ENCODE measurements at places on chromosomes 5 and 9. TPM values are rescaled to one million over a fixed set of nuclear protein-coding genes. Genes with fewer than 3 reads are reported as not detected.

Gene KIF4B
- total RNA-seq: not detected

Gene FOXD4L4
- 0.07 TPM for total RNA-seq

Gene MOCS2
- 50.1 TPM for total RNA-seq

Gene HEMGN
- total RNA-seq: not detected

Gene TAF1L
- total RNA-seq: not detected

Gene DMRT2
- not detected for total RNA-seq

DNA sequence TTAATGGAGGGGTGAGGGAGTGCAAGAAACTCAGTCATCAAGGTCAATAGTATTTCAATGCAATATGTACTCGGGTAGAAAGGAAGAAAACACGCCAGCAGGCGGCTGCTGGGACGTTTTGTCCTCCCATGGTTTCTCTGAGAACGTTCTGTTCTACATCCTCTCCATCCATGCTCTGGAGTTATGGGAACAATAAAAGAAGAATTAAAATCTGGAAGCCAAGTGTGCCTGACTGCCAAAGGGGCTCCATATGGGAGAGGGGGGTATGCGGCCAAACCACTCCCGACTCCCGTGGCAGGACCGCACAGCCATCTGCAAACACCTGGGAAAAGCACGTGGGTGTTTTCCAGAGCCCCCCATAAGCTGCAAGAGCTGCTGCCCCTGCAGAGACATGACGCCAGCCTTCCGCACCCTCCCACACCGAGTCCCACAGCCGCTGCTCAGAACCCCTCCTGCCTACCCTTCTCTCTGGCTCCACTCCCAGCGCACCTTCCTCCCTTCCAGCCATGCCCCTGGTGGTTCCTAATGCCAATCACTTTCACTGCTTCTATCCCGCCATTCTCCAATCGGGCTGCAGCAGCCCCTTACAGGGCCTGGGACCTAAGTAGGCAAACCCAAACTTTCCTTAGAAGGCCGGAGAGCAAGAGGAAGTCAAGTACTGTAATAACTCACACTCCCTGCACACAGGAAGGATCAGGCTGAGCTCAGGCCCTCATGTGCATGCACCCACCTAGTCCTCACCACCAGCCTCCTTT lies 241.6 kb downstream of the SYK start:
- DNase-seq: no peak

- no peak for DNase-seq
These were observed 106.8 kb downstream of the ENTREP1 start for GRCh38 chr9:69431777-69432176.

DNA sequence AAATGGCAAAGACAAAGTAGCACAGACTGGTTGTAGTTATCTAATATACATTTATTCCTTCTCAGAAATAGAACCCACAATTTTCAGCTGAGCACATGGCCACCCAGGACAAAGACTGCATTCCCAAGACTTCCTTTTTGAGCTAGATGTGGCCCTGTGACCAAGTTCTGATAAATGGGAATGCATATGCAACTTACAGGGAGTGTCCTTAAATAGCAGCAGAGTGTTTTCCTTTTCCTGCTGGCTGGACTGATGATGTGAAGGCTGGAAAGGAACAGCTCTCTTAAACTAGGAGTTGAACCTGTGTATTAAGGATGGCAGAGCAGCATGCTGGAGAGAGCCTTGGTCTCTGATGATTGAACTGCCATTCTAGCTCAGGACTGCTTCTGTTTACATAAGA lies 74.7 kb upstream of the TNPO1 start:
- no peak for DNase-seq

GRCh38 chr5:91478096-91478495 lies 95.0 kb upstream of the ARRDC3 start:
- DNase-seq: no peak

GRCh38 chr5:178363501-178364325 lies 131.1 kb upstream of the PHYKPL start:
- no peak for DNase-seq

- no peak for DNase-seq
These were observed 663 bp upstream of the SMIM27 start for GRCh38 chr9:32551276-32552051.

- DNase-seq: no peak
These were observed 1.8 kb upstream of the MYORG start for GRCh38 chr9:34378376-34379060.

DNA sequence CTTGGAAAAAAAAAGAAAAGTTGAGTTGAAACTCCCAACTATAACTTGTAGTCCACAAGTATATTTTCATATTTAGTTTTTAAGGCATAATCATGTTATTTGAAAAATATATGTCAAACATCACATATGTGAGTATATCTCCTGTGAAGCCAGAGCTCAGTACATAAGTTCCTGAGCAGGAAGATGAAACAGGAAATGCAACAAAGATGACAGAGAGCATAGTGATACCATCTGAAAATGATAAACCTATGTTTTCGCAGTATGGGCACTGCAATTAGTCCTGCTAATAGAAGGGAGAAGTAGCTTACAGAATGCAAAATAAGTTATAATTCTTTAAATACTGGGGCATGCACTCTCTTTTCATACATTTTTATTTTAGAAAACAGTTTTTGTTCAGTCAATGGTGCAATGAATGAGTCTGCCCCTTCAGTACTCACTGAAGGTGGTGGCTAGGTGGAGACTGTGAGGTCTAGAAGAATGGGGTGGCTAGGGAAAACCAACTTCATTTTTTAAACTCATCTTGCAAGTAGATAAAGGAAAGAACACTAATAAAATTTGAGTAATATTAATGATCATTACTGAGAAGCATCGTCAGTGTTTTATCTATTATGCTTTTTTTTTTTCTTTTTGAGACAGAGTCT lies 54.1 kb upstream of the FYB1 start:
- no peak for DNase-seq

DNA sequence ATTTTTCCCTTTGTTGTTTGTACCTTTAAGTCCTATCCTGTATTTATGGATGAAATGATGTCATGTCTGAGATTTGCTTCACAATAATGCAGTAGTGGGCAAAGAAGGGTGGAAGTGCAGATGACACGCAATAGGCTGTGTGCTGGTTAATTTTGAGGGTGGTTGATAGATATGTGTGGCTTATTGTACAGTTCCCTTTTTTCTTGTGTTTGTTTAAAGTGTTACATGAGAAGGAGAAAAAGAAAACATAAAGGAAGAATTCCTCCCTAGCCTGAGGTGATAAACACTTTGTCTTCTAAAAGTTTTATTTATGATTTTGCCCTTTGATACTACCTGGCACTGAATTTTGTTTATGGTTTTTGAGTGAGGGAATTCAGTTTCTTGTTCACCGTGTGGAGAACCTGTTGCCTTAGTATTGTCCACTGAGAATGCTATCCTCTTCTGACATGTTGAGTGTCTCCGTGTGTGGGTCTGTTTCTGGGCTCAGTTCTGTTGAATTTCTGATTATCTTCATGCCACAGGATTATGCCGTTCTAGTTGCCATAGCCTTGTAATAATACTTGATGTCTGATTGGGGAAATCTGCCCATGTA lies 52.3 kb upstream of the FAM120AOS start:
- no peak for DNase-seq

GRCh38 chr9:72888943-72889342 lies 63.9 kb downstream of the ALDH1A1 start:
- DNase-seq: no peak

GRCh38 chr5:16755641-16756040 lies 138.8 kb upstream of the RETREG1 start:
- no peak for DNase-seq

DNA sequence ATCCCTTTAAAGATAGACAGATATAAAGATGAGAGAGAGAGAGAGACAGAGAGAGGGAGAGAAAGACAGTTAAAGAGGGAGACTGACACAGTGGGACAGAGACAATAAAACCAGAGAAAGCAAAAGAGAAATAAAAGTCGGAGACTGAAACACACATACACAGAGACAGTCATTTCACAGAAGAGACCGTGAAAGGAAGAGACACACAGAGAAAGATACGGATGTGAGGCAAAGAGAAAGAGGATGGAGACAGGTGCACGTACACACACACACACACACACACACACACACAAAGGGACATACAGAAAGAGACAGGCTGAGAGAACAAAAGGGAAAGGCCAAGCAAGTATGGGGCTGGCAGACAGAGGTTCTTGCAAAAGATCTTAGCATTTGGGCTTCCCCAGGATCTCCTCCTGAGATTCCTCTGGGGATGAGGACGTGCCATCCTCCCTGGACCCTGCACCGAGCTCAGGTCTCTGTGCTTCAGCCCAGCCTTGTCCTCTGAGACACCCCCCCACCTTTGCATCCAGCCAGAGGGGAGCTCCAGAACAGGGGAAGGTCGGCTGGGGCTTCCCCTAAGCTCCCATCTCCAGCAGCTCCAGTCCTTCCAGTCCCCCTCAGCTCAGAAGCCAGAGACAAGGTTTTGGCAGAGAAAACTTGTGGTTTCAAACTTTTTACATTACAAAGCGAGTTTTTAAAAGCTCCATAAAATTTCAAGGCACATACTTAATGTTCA lies 318.4 kb upstream of the PANK3 start:
- no peak for DNase-seq

DNA sequence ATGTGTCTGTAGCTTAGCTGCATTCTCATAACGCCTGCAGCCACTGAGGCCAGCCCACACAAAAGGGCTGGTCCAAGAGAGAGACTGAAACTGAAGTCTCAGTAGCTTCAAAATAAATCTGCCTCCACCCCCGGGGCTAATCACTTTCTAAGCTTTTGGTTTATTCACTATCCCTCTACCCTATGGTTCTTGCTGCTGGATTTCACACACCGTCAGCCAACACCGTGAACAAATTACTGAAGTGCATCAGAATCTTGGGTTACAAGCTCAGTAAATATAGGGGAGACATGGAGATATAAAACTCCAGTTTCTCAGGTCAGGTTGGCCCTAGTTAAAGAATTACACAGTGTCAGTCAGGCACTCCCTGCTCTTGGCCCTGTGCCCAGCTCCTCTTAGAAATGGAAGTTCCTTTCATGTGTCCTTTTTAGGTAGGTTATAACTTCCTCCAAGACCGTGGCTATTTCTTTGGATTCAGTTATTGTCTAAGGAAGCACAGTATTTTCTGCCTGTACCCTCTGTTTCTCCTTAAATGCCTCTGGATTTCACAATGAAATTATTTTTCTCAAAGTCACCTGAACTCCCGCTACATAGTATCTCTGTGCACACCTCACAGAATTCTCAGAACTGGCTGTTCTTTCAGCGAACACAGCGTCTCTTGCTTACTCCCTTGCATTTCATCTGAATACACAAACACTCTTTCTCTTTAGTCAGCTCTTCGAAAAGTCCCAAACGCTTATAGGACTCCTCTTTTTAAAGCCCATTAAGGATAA lies 112.5 kb downstream of the FAM174A start:
- no peak for DNase-seq

- no peak for DNase-seq
These were observed 19.6 kb downstream of the ZNF131 start for GRCh38 chr5:43140286-43140685.

DNA sequence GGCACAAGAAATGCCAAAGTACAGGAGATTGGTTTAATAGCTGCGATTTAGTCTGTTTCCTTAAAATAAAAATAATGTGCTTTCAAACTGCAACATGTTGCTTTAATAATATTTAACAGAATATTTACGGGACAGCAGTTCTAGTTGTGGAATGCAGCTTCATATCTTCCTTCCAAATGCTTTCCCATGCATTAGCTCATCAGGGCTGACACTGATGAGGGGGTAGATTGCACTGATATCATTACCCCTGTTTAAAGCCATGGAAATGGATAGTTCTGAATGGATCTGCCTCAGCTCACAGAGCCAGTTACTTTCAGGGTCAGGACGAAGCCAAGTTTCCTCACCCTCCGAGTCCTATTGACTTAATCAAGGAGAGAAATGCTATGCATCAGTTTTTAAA lies 93.2 kb upstream of the OSMR start:
- DNase-seq: no peak

DNA sequence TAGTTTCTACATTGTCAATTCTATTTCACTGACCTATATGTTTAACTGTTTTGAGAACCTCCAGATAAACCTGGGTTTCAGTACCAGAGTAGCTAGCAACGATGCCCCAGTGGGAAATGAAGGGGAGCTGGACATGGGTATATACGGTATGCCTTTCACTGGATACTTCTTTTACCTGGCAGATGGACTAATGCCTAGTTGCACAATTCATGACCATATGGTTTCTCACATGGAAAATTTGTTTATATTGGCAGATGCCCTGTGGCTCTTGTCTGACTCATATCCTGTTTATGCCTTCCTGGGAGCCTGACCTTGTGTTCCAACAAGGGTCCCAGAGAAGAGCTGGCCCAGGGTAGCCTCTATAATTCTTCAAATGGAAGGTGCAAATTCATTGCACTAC lies 144.1 kb downstream of the MAT2B start:
- peak; percentile 28 for DNase-seq

GRCh38 chr9:132474253-132474652 lies 64.2 kb downstream of the CFAP77 start:
- no peak for DNase-seq

DNA sequence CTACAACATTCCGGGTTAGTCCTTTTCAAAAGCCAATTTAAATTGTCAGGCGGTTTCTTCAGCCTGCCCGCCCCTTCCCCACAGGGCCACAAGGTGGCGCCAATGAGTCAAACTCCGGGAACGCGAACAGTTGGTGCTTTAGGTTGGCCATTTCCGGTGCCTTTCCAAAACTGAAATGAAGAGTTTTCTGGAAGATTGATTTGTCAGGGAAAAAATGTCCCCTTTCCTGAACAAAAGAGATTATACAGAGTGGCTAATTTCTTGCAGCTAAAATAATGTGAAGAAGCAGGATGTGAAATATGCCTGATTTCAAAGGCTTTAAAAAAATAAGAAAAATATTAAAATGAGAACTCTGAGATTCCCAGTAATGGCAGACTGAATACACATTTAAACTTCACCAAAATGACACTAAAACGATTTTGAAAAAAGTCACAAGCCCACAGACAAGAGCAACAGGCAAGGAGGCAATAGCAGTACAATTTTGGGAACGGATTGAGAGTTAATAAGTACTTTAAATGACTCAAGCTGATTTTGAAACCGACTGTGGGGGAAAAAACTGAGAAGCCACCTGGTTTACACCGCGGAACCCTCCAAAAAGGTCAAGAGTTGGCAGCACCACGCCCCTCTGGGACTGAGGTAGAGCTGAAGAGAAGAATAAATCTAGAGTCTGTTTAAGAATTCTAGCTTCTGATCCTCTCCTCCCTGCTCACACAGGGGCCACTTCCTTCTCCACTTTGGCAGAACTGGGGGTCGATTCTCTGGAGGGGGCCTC lies 45.7 kb downstream of the SLC46A2 start:
- DNase-seq: peak; percentile 64

GRCh38 chr9:136599811-136600660 lies 54.2 kb upstream of the NOTCH1 start:
- DNase-seq: no peak

GRCh38 chr5:6399980-6400910 lies 21.9 kb upstream of the MED10 start:
- DNase-seq: no peak
